ENCODE measurements at places on chromosomes 7 and 10.

- no peak for DNase-seq
These were observed 41.1 kb downstream of the GLRX3 start for GRCh38 chr10:130177250-130177649.

GRCh38 chr7:1257863-1258262 is 25.2 kb downstream of the UNCX start:
- no peak for DNase-seq

GRCh38 chr7:73487486-73487885 is 34.6 kb downstream of the BAZ1B start:
- peak; percentile 69 for DNase-seq

- DNase-seq: no peak
These were observed 416.3 kb upstream of the PHF14 start for GRCh38 chr7:10557375-10557774.

- peak; percentile 74 for DNase-seq
These were observed 719 bp downstream of the DPY19L1 start for GRCh38 chr7:35036361-35037171.

Measured in amniotic epithelial cell (primary cell).